T-cell (primary cell): ENCODE measurements at places on chromosomes 16 and 17. TPM values are rescaled to one million over a fixed set of nuclear protein-coding genes. Genes with fewer than 3 reads are reported as not detected.

DNA sequence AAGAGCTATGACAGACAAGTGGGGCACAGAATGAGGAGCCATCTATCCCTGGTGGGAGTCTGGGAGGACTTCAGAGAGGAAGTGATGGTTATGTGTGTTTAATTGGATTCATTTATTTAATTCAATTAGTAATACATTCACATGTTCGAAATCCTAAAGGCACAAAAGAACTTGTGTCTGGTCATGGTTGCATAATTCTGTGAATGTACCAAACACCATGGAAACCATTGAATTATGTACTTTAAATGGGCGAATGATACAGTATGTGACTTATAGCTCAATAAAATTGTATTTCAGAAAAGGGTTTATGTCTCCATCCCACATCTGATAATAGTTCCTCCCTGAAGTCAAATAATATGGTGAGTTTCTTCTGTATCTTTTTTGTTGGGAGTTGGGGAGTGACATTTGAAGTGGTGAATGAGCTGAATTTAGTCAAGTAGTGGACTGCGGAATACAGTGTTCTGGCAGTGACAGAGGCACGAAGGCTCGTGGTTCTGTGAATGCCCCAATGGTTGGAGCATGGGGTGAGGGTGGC, 19.8 kb upstream of the G6PC1 start:
- DNase-seq: no peak

The CIBAR2 gene
- not detected for total RNA-seq

The CCT6B gene
- 3.2 TPM for total RNA-seq

The TAF1C gene
- 92.8 TPM for total RNA-seq

The PAQR4 gene
- total RNA-seq: 3.1 TPM

The NTN1 gene
- not detected for total RNA-seq
